ENCODE measurements at places on chromosomes 11 and 22.
A peak's percentile ranks its signal among the peaks of the same experiment; 100 is the strongest.

GRCh38 chr11:111331711-111332479 is 33.5 kb downstream of the POU2AF3 start:
- no peak for DNase-seq

DNA sequence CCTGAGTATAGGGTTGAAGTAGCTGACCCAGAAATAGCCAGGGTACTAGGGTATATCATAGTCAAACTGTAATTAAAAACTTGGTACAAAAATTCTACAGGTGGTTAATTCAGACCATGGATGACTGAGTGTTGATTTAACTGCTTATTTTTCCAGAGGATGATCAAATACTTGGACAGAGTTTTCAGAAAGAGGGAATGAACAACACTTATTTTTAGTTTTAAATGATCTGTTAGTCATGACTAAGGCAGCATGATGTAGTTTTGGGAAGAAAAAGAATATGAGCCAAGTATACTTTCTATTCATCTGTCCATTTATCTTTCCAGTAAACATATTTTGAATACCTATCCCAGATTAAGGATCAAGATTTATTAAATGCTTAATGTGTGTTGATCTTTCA is 19.8 kb upstream of the CCDC89 start:
- peak; percentile 26 for DNase-seq

GRCh38 chr11:19827399-19828135 is 114.9 kb downstream of the NAV2 start:
- no peak for DNase-seq

DNA sequence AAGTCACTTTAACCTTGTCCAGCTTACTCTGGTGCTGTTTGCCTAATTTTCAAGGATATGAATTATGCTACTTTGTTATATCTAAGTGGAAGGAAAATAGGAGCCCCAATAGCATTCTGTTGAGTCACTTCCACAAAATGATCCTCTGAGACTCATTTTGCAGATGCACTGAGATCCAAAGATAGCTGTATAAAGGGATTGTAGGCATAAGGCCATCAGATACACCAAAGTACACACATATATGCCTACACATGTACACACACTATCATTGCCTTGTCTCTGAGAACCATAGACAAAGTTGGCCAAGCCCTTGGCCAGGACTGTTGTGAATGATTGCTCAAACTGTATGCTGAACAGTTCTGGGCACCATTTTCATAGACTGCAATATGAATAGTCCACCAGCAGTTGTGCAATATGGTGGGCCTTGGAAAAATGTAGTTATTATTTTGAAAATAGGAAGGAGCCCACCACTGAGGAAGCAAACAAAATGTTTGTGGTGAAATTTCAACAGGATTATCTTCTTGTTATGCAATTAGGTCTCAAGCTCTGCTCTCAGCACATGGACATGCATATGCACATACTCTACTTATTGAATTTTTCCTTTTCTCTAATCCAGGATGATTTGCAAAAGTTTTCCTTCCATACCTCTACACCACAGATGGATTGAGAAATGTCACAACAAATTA is 186.0 kb upstream of the CTSC start:
- peak; percentile 87 for DNase-seq

Data from HCEC 1CT (cell line).